Right lobe of liver (tissue), 6 donors: ENCODE measurements at places on chromosomes 1 and 21. TPM values are rescaled to one million over a fixed set of nuclear protein-coding genes. Genes with fewer than 3 reads are reported as not detected.
A peak's percentile ranks its signal among the peaks of the same experiment; 100 is the strongest.

DNA sequence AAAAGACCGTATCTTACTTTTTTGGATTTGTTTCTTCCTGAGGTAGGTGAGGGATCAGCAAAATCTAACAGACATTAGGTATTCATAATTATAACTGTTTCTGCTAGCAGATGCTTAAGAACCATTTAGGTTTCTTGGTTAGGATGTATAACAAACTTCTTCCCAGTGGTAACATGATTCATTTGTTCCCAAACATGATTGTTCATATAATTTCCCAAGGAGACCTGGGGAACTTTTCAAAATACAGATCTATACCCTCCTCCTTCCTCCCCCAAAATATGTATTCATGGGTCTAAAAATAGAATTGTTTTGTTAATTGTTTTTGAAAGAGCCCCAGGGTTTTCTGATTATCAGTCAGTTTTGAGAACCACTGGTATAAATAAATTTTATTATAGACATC, 228.2 kb downstream of the COP1 start:
- no peaks in the 10 kb centered on the region for H3K27me3 ChIP-seq
- H3K4me3 ChIP-seq, result no peak overlapping the region
- no peak for DNase-seq
- no peaks in the 10 kb centered on the region for H3K4me1 ChIP-seq

DNA sequence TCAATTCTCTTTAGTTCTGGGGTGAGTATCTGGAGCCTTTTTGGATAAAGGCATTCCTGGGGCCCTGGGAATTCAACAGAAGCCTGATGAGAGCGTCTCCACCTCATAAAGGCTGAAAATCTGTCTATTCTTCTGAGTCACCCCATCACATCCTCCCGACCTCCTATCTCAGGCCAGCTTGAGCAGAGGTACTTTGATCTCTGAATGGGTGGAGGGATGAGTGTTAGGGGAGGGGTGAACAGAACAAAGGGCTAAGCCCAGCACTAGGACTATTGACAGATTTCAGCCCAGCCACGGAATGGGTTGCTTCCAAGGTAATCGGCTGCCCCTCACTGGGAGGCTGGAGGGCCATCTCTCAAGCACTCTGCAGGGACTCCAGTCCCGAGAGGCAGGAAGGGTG, 2.5 kb upstream of the MYBPH start:
- no peaks in the 10 kb centered on the region for H3K4me1 ChIP-seq
- no peak overlapping the region for H3K27ac ChIP-seq
- H3K4me3 ChIP-seq, result no peak overlapping the region
- no peaks in the 10 kb centered on the region for H3K36me3 ChIP-seq
- no peaks in the 10 kb centered on the region for H3K27me3 ChIP-seq

DNA sequence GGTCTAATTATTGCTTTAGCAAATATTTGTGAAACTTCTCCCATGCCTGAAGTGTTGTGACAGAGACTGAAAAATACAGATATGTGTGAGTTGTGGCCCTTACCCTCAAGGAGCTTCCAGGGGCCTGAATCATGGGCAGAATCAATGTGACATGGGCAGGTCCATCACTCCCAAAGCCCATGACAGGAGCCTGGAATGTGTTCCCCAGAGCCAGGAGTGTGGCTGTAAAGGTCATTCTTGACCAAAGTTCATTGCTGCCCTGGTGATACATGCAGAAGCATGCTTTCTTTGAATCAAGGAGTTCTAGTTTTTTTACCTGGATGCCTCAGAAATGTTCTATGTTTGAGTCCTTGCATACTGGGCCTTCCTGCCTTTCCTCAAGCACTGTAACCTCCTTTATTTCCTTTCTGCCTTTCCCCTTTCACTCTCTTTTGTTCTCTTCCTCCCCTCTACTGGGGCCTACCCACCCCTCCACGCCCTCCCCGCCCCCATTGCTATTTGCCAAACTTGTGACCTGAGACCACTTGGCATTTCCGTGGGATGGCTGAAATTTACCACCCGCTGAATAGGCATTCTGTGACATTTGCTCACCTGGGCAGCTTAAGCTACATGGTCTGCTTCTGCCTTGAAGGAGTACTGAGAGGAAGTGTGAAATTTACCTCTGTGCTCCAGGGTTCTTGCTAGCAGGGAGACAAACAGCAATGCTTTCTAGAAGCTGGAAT, 19.7 kb downstream of the PBX1 start:
- no peaks in the 10 kb centered on the region for H3K36me3 ChIP-seq
- no peaks in the 10 kb centered on the region for H3K4me1 ChIP-seq
- H3K27ac ChIP-seq, result no peak overlapping the region

DNA sequence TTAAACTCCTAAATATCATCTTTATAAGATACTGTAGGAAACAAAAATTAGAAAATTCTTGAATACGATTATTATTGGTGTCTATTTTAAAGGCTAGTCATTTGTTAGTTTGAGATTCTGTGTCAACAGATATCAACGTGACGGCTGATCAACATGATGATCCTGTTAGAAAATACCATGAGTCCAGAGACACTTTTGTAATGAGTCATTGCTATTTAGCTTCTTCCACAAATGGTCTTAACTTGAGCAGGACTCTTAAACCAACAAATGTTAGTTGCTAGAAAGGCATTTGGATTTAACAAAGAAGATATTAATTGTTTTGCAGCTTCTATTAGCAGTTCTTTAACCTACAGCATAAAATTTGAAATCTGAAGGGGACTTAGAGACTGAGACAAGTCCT, 131.2 kb downstream of the TGFB2 start:
- no peaks in the 10 kb centered on the region for H3K27me3 ChIP-seq
- no peak for DNase-seq
- H3K4me1 ChIP-seq, result no peaks in the 10 kb centered on the region
- H3K4me3 ChIP-seq, result no peak overlapping the region

- H3K27me3 ChIP-seq, result no peaks in the 10 kb centered on the region
- no peak for DNase-seq
- H3K4me3 ChIP-seq, result no peak overlapping the region
- H3K4me1 ChIP-seq, result peaks cover 6% of the 10 kb centered on the region
- H3K36me3 ChIP-seq, result no peaks in the 10 kb centered on the region
- H3K27ac ChIP-seq, result no peak overlapping the region
Observed at GRCh38 chr1:236222632-236223031, 59.1 kb downstream of the ERO1B start.

DNA sequence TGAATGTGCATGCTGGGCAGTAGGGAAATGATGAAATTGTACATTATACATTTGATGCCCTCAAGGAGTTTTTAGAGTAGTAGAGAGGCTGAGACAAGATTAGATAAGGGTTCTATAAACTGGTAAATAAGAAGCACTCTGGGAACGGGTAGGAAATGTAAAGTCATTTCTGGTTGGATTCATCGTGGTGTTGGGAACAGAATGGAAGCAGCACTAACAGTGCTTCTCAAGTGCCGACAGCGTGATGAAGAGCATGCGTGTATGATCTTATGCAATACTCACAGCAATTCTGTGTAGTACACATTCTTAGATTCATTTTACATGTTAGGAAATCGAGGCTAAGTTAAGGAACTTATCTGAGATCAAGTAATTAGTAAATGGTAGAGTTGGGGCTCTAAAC, 45.9 kb downstream of the GPR88 start:
- H3K4me3 ChIP-seq, result no peak overlapping the region
- H3K4me1 ChIP-seq, result peaks cover 23% of the 10 kb centered on the region
- H3K27me3 ChIP-seq, result no peaks in the 10 kb centered on the region

GRCh38 chr21:20856926-20857325, 141.3 kb upstream of the NCAM2 start:
- DNase-seq, result no peak
- H3K27me3 ChIP-seq, result no peaks in the 10 kb centered on the region
- no peaks in the 10 kb centered on the region for H3K4me1 ChIP-seq

- no peak for DNase-seq
- no peak overlapping the region for H3K4me3 ChIP-seq
- H3K36me3 ChIP-seq, result no peaks in the 10 kb centered on the region
- no peaks in the 10 kb centered on the region for H3K27me3 ChIP-seq
Observed at GRCh38 chr1:17168091-17168876, 36.6 kb upstream of the PADI1 start.

DNA sequence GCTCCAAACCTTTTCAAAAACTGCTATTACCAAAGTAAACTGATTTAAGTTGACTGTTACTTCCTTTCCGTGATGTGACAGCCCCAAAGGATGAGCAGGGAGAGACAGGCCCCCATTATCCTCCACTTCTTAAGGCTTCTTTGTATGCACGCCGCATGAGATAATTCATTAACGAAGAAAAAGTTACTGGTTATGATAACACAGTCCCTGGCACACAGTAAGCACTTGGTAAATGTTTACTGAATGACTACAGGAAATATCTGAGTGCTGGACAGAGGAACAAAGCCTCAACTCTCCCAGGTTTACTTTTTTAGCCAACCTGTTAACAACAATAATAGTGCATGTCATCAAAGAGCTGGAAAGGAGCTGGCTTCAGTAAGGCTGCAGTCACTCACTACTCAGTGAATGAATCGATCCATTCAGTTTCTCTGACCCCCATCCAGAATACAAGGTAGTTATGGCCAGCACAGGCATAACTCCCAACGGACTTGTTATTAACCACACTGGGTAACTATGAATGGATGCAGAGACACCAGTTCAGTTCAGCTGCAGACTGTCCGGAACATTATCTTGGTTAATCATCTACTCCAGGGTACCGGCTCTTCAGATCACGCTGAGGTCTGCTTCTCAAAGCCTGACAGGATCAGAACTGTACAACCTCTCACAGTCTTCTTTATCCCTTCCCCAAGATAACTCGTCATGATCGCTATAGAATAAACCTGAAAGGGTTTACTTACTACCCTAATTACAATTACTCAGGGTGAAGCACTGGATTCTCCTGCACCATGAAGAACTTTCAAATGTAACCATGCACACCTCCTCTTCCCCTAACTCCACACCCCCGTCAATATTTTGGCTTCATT, 58.3 kb downstream of the TGFBR3 start:
- DNase-seq, result no peak
- H3K27me3 ChIP-seq, result no peaks in the 10 kb centered on the region
- H3K4me1 ChIP-seq, result peaks cover 40% of the 10 kb centered on the region
- no peaks in the 10 kb centered on the region for H3K36me3 ChIP-seq
- no peak overlapping the region for H3K4me3 ChIP-seq
- H3K27ac ChIP-seq, result peak overlapping the region; percentile 57

GRCh38 chr21:34133802-34134201, 60.4 kb downstream of the MRPS6 start:
- H3K27ac ChIP-seq, result no peak overlapping the region
- no peaks in the 10 kb centered on the region for H3K36me3 ChIP-seq
- H3K4me3 ChIP-seq, result no peak overlapping the region

- H3K4me3 ChIP-seq, result no peak overlapping the region
- H3K27ac ChIP-seq, result no peak overlapping the region
- no peaks in the 10 kb centered on the region for H3K36me3 ChIP-seq
- H3K4me1 ChIP-seq, result no peaks in the 10 kb centered on the region
Observed at GRCh38 chr21:16841975-16842695, 670.7 kb upstream of the CXADR start.

- no peak overlapping the region for H3K27ac ChIP-seq
- H3K4me3 ChIP-seq, result no peak overlapping the region
- no peaks in the 10 kb centered on the region for H3K27me3 ChIP-seq
- no peak for DNase-seq
- H3K36me3 ChIP-seq, result no peaks in the 10 kb centered on the region
Observed at GRCh38 chr21:25836396-25836795, 101.6 kb downstream of the GABPA start.

DNA sequence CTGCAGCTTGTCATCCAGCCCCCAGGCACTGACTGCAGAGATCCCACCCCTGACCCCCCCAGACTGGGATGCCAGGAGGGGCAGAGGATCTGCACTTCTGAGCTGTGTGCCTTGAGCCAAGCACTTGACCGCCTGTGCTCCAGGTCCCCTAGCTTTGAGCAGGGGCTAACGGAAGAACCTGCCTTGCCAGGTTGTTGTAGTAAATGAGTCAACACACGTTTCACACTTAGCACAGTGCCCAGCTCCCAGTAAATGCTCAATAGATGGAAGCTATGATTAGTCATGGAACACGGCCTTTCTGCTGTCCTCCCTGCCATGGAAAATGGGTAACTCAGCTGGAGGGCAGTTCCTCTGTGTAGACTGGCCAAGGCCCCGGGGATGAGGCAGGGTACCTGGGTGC, 24.1 kb downstream of the IFFO2 start:
- DNase-seq, result no peak
- peaks cover 11% of the 10 kb centered on the region for H3K4me1 ChIP-seq
- H3K27ac ChIP-seq, result no peak overlapping the region
- no peaks in the 10 kb centered on the region for H3K27me3 ChIP-seq

GRCh38 chr1:228174482-228175315, 9.1 kb downstream of the IBA57 start:
- H3K4me1 ChIP-seq, result no peaks in the 10 kb centered on the region
- DNase-seq, result no peak
- H3K27me3 ChIP-seq, result no peaks in the 10 kb centered on the region
- no peak overlapping the region for H3K4me3 ChIP-seq
- no peaks in the 10 kb centered on the region for H3K36me3 ChIP-seq

GRCh38 chr1:233238884-233239431, 56.6 kb downstream of the PCNX2 start:
- no peak for DNase-seq
- peaks cover 14% of the 10 kb centered on the region for H3K4me1 ChIP-seq
- H3K4me3 ChIP-seq, result no peak overlapping the region
- H3K27me3 ChIP-seq, result no peaks in the 10 kb centered on the region

DNA sequence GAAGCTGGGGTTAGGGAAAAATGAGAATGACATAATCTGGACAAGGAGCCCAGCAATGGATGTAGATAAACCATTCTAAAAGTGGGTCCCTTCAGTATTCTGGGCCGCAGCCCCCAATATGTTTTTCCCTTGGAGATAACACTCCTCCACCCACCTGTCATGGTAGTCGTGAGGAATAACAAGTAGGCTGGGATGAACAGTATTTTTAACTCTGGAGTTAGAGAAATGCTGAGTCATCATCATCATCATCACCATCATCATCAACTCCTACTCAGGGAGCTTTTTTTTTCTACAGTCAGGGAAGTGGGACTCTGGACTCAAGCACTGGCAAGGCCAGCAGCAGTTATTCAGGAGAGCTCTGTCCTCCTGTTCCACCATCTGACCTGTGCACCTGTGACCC, 12.8 kb downstream of the CADM3 start:
- no peak overlapping the region for H3K4me3 ChIP-seq
- peaks cover 3% of the 10 kb centered on the region for H3K27me3 ChIP-seq
- no peaks in the 10 kb centered on the region for H3K4me1 ChIP-seq
- no peak overlapping the region for H3K27ac ChIP-seq
- no peak for DNase-seq
- H3K36me3 ChIP-seq, result no peaks in the 10 kb centered on the region

GRCh38 chr1:36622741-36623648, 140.3 kb upstream of the CSF3R start:
- no peaks in the 10 kb centered on the region for H3K4me1 ChIP-seq
- no peaks in the 10 kb centered on the region for H3K27me3 ChIP-seq
- no peak overlapping the region for H3K27ac ChIP-seq
- peak; percentile 58 for DNase-seq
- no peak overlapping the region for H3K4me3 ChIP-seq

The PYHIN1 gene
- 1.1 TPM for total RNA-seq

The GCSAML gene
- not detected for total RNA-seq

The SCNM1 gene
- 8.2 TPM for total RNA-seq

The VAMP4 gene
- 7.9 TPM for total RNA-seq

The MTARC2 gene
- total RNA-seq, result 140 TPM

The AK4 gene
- 124 TPM for total RNA-seq

The KRTAP13-2 gene
- not detected for total RNA-seq
